ENCODE measurements at places on chromosomes 7 and 10.

DNA sequence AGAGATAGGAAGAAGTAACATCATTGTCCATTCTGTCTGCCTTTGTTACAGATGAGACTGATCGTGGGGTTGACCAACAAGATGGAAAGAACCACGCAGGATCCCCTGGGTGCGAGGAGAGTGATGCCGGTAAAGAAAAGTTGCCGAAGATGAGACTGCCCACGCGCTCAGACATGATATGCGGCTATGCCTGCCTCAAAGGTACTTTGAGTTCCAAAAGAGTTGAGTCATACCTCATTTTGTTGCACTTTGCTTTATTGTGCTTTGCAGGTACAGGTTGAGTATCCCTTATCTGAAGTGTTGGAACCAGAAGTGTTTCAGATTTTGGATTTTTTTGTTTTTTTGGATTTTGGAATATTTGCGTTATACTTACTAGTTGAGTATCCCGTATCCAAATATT, 12.2 kb upstream of the CLCN1 start:
- DNase-seq = no peak

DNA sequence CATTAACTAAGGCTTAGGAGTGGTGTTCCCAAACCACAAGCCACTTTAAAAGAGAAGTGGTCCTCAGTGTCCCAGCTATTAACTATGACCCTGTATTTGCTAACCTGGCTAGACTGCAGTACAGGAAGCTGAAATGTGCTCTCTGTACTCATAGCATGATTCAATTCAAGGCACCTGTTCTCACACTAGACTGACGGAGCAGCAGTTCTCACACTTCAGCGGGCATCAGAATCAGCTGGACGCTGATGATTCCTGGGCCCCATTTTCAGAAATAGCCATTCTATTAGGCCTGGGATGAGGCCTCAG, 24.5 kb upstream of the MSRB2 start:
- DNase-seq = peak; percentile 14

GRCh38 chr7:120360918-120361317, 87.9 kb downstream of the KCND2 start:
- no peak for DNase-seq

GRCh38 chr10:18368273-18368672, 228.0 kb downstream of the CACNB2 start:
- no peak for DNase-seq

- DNase-seq = no peak
These were observed 178.1 kb downstream of the ELFN1 start for GRCh38 chr7:1848013-1848640.

DNA sequence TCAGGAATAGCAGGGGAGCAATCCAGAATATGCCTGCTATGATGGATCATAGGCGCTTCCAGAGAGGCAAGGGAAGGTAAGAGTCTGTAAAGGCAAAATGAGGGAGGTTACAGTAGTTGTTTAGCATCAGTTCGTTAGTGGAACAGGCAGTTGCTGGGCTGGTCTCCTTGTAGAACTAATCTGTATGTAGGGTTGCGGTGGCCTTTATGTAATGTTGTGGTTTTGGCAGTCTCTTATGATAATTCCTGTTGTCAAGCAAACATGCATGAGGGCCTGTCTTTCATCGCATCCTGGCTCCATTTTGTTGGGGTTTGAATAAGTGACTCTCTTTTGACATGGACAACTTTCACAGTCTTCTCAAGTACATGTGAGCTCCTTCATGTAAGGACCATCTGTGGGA, 427.8 kb upstream of the LRGUK start:
- DNase-seq = no peak

GRCh38 chr7:133674079-133674763, 421.3 kb downstream of the EXOC4 start:
- DNase-seq = no peak

DNA sequence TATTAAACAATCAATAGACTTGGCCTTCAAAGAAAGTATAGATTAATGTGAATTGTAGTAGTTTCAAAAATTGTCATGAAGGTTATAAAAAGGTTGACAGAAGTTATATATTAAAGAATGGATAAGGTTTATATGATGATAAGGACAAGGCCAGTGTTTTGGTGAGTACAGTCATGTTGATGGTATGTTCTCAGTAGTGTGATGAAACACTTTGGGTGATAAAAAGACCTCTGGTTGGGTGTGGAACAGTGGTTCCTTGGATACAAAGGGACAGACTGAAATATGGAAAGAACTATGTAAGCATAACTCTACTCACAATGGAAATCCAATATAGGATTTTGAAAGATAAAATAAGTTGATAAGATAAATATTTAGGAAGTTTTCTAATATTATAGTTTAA, 866.3 kb downstream of the ANKRD7 start:
- DNase-seq = no peak

DNA sequence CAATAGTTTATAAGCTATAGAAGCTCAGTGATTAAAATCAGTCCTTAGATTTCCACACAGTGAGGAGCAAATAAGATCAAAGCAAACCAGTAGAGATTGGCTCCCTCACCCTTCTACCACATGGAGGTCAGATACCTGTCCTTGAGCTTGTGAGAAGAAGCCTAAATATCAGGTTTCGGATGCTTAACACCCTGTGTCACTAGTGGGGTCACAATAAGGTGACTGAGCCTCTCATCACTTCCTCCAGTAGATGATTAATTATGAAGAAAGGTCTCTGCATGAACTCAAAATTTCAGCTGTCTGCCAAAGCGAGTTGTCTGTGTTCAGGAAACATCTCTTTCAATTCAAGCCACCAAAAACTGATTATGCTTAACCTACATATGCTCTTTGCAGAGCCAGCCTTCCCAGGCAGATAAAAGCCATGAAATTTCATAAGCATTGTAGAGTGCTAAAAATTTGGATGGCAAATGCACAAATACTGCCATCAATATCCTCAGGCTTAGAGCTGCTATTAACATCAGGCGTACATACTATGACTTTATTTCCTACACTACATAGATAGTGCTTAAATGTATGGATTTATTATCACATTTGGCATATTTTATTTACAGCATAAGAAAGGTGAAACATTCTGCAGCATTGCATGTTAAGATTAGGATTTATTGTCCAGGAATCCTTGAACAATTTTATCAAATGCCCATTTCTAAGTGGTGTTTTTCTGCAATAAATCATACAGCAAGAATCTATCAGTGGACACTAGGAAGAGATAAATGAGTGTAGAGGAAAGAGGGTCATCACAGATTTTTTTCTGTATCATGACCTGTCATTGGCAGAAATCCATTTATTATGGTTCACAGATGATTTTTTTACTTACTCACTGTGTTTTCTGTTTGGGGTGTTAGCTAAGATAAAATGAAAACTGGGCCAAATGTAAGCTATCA, 285.1 kb upstream of the SP8 start:
- no peak for DNase-seq

DNA sequence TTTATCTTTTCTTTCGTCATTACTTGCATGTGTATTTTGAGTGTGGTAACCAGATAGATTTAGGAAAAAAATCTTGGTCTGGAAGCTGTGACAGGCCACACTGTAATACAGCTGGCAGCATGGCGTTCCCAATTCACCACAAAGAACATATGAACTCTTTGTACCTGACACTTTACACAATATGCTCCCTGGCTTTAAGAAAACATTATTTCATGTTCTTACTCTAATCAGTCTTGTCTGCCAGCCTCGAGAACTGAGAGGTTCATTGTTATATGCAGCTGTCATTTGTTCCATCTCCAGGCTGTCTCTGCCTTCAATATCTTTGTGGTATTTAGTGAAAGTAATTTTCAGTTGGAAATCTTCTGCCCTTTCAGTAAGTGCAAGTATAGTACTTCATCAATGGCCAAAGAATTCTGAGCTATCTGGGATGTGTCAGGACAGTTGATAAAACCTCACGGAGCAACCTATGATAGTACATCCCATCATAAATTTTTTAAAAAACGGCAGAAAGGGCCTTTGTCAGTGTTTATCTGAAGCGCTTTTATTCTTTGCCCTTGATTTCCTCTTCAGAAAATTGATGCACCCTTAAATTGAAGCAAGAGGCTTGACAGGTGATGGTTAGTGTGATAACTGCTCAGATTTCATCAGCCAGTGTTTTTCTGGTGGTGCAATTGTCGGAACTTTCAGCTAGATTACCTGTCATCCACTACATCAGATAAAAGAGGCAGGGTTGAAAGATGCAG, 146.3 kb upstream of the SP8 start:
- DNase-seq = no peak

Measured in SW480 (cell line).